ENCODE measurements at places on chromosomes 1 and 21.

GRCh38 chr1:153488731-153489130 lies 28.3 kb upstream of the S100A7 start:
- DNase-seq, result no peak

DNA sequence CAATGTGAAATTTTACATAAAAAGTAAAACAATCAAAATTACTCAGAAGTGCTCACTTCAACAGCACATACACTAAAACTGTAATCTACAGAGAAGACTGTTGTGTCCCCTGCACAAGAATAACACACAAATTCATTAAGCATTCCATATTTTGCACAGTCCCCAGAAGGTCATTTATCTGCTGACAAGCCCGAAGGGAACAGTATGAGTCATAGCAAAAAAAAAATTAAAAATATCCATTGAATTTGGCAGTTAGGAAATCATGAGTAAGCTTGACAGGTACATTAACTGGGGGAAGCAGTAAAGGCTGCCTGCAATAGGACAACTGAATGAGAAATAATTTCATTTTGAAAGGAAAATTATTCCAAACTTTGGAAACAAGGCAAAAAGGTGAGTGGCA lies 3.3 kb upstream of the CACYBP start:
- no peak for DNase-seq

DNA sequence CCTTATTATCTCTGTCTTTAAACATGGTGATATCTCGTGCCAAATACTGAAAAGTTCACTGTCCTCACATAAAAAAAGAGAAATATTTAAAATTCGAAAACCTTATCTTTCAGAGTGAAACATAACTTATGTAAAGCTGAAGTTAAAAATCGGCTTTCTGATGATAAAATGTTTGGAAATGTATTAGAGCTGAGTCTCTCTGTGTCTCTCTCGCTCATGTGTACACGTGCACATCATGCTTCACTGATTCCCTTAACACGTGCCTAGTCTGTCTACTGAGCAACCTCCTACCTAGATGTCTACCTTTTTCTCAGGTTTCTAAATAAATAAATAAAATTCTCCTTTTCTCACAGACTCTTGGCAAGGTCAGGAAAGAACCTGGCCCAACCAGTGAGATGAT lies 17.1 kb downstream of the HHIPL2 start:
- DNase-seq, result no peak

DNA sequence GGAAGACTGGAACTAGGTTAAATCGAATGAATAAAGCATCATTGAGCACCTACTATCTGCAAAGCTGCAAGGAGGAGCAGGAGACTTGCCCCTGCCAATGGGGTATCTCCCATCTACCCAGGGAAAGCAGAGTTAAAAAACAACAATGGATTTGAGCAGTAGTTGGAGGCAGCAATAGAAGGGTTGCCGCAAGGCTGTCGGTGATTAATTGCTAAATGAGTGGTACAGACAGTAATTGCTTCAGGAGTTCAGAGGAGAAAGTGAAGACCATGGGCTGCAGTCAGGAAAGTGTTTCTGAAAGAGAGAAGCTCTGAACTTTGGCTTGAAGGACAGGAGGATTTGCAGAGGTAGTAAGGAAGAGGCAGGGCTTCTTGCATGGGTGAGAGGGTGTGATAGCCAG lies 152.9 kb downstream of the ACTL8 start:
- no peak for DNase-seq

Data from activated T-helper 1 cell treated with Interleukin-2 at 50 U/mL for 16 hours (primary cell).